ENCODE measurements at places on chromosomes 7 and 10.

DNA sequence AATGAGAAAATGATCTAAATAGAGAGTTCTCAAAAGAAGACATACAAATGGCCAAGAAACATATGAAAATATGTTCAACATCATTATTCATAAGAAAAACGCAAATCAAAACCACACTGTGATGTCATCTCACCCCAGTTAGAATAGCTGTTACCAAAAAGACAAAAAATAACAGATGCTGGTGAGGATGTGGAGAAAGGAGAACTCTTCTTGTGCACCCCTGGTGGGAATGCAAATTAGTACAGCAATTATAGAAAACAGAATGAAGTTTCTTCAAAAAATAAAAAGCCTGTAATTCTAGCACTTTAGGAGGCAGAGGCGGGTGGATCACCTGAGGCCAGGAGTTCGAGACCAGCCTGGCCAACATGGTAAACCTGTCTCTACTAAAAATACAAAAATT is 199.3 kb downstream of the PARD3 start:
- no peak for DNase-seq

DNA sequence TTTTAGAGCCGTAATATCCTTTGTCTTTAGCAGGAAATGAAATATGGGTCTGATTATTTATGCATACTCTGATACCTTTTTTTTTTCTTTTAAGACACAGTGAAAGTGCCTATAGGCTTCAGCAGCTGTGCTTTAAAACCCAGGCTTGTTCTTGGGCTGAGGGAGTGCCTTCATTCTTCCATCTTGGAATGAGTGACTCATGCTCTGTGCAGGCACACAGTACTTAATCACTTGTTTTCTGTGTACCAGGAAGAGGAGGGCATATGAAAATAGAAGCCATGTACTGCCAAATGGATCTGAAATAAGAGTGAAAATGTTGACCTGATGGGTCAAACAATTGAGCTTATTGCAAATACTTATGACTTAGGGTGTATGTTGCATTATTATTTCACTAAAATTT is 12.0 kb downstream of the INPP5F start:
- DNase-seq = peak; percentile 55

DNA sequence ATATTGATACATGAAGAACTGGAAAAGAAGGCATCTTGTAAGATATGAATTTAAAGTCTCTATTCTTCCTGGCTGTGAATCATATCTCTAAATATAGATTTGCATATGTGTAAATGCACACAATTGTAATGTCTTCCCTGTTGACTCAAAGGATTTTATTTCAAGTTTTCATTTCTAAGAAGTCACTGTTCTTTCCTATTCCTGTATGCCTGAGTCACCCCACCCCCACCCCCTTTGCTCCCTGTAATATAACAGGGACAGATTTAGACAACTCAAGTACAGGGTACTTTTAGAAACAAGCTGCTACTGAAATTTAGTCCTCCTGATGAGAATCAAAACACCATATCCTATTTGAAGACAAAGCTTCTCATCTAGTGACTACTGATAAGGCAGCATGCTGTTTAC is 43.0 kb upstream of the HECTD2 start:
- DNase-seq = no peak

GRCh38 chr7:576524-577277 is 57.1 kb upstream of the PDGFA start:
- no peak for DNase-seq

- DNase-seq = peak; percentile 14
Observed at GRCh38 chr7:123154231-123154860, 45.4 kb downstream of the SLC13A1 start.

GRCh38 chr7:30765408-30765807 is 5.8 kb upstream of the MINDY4 start:
- no peak for DNase-seq

GRCh38 chr7:127782654-127783559 is 130.9 kb downstream of the SND1 start:
- no peak for DNase-seq

- no peak for DNase-seq
Observed at GRCh38 chr7:127768241-127768640, 116.2 kb downstream of the SND1 start.

DNA sequence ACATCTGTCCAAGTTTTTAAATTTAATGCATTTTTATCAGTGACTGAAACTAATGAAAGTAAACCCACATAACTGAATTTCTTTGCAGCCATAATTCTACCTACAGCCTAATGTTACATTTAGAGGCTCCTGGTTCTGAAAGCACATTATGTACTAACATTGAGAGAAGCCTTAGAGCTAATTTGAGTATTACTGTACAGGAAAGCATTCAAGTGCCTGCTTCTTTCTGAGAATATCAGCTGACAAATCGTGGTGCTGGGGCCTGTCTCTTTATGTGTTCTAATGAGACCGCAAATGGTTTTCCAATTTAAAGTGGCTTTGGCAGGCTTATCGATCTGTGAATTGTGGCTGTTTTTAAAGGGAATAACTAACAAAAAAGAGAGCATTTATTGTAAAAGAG is 32.3 kb upstream of the DGKB start:
- DNase-seq = no peak

- DNase-seq = no peak
Observed at GRCh38 chr10:12833451-12833850, 168.1 kb downstream of the CCDC3 start.

GRCh38 chr7:128381161-128381821 is 19.8 kb upstream of the PRRT4 start:
- DNase-seq = no peak

GRCh38 chr7:158828133-158829020 is 932 bp downstream of the ESYT2 start:
- DNase-seq = no peak

DNA sequence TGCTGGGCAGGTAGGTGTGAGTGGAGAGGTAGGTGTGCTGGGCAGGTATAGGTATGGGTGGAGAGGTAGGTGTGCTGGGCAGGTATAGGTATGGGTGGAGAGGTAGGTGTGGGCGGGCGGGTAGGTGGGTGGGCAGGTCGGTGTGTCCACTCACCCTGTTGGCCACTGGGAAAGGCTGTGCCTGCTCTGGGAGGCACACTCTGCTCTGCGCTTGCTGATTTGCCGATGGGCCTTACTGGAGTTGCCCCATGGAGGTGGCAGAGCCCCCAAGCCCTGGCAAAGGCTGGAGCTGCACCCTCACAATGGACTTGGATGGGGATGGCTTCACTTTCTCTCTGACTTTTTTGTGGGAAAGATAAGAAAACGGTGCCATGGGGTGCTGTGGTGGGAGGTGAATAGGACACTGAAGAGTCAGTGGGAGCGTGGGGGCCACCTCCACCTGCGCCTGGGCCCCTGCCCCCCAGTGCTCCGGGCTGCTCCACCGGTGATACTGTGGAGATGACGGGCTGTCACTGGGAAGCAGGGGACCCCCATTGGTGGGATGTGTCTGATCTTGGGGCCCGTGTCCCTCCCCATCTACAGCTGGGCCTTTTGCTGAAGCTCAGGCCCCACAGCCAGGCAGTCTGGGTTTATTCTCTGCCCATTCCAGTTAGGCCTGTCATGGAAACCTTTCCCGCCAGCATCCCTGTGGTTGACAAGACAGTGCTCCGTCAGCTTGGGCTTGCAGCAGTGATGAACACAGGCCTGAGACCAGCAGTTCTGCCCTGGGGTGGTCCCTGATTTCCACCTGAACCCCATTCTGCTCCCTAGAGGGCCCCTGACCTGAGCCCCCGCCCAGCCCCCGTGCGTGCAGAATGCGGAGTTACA is 75.0 kb downstream of the NKX6-2 start:
- no peak for DNase-seq

DNA sequence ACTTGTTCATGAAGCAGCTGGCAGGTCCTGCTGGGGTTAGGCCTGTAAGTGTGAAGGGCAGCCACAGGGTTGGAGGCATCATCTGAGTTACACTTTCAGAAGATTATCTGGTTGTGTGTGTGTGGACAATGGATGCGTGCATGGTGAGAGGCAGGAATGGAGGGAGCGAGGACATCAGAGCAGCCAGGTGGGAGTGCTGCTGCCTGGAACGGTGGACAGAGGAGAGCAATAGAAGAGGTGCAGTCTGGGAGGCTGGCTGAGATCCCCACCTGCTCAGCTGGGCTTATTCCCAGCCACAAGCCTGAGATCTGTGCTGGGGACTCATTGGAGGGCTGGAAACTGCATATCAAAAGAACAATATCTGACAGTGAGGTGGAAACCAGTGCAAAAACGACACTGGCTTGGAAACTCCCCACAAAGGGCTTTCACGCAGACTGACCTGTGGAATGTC is 17.9 kb downstream of the ZNF488 start:
- DNase-seq = no peak

DNA sequence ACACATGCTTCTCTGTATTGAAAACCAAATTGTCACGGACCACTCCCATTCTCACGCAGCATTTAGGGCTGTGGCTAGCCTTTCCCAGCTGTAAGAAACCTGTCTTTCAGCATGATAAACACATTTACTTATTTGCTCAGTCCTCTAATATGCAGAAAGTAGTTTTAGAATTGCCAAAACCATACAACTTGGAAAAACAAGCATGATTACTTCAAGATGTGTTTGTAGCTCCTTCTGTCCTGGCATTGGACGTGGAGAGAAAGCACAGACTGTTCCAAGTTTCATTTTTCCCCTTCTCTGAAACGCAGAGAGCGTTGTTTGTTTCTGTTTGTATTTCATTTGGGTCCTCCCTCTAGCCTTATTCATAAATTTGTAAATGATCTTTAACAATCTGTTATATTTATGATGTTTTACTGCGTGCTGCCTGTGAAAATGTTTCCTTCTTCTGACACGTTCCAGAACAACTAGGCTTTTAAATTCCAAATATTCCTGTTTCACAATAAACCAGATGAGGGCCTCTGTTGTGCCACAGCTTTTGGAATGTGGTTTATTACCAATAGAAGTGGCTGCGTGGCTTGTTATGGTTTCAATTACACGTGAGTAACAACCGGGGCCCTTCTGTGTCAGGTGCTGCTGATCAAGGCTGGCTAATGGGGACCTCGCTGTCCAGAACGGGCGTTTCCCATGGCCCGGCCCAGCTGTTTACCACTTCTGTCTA is 26.1 kb downstream of the MNX1 start:
- DNase-seq = peak; percentile 90

DNA sequence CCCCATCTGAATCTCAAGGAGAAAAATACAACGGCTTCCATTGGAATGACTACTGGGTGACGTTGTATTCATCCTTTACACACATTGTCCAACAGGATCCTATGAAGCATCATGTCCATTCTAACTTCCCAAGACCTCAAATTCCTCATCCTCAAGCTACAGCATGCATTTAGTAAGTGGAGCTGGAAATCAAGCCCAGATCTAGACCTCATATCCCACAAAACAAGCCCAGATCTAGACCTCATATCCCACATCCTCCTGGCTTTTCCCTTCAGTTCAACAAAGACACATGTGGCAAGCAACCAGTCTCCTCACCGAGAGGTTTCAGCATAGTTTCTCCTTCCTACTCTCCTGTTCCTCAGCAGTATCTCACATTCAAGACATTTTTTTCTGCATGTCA is 12.2 kb downstream of the IGF2BP3 start:
- no peak for DNase-seq

DNA sequence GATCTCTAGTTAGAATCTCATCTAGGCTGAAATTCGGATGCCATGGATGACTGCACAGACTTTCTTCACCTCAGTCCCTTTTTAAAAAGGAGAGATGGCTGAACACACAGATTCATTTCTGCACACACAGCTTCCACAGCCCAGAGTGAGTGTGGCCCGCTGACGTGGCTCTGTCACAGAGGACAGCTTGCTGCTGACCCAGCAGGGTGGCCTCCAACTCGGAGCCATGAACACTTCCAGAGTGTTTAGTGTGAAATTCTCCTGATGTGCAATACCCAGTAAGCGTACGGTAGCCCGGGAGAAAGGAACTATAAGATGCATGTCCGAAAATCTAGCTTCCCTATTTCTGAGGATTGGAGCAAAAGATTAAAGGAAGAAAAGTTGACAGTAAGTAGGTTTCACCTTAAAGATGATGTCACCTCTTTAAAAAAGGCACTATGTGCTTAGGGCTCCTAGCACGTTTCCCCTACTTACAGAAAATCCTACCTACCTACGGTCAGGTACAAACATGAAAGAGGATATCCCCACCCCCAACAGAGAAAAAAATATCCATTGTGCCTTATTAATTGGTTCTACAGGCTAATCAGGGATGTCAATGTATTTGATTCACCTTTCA is 162.2 kb downstream of the RAPGEF5 start:
- DNase-seq = no peak

DNA sequence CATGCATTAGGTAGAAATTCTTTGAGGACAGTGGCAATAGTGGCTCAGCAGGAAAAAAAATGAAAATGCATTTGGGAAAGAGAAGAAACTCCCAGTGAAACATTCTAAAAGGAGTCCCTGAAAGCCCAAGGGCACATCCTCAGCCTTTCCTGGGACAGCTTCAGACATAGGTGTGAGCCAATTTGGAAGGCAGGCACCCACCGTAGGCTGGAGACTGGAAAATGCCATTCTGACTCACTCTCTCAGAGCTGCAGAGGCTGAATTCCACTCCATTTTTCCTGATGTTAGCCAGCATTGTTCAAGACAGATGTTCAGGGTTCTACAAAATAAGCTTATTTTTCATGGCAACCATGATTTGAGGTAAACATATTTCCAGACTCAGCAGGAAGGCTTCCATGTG is 379.0 kb upstream of the FZD8 start:
- no peak for DNase-seq

DNA sequence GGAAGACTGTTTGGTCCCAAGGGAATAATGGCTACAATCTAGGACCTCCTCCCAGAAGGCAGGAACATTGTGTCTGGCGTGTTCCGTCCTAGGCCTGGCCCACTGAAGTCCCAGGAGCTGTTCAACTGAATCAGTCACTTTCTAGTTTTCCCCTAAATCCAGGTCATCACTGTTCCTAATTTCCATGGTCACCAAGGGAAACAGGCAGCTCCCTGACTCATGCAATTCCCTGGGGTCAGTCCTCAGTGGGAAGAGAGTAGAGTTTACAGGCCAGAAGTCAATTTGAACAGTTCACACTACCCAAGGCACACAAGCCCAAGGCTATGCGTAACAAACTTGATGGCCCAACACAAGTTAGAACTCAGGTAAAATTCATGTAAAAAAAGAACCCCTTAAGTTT is 44.0 kb downstream of the CREB3L2 start:
- DNase-seq = no peak

- peak; percentile 71 for DNase-seq
Observed at GRCh38 chr10:11551916-11552602, 59.4 kb downstream of the USP6NL start.

- no peak for DNase-seq
Observed at GRCh38 chr7:149281508-149282330, 19.7 kb downstream of the ZNF783 start.

- DNase-seq = no peak
Observed at GRCh38 chr10:97770255-97770654, 1.5 kb downstream of the SFRP5 start.

DNA sequence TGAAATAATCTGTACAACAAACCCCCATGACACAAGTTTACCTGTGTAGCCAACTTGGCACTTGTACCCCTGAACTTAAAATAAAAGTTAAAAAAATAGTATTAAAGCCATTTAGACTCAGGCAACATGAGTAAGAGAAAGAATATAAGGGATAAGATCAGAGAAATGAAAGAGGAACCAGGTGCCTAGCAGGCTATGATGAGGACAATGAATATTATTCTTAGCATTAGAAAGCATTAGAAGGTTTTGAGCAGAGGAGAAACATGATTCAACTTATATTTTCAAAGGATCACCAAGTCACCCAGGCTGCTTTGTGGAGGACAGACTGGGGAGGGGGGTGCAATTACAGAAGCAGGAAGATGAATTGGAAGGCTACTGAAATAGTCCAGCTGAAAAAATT is 48.1 kb upstream of the TES start:
- no peak for DNase-seq

GRCh38 chr10:131475043-131475442 is 163.5 kb upstream of the TCERG1L start:
- no peak for DNase-seq

GRCh38 chr7:142709921-142710320 is 39.4 kb upstream of the PRSS1 start:
- DNase-seq = no peak
